CD4-positive, alpha-beta T cell treated with Interleukin-1 beta for 1 hour (primary cell): ENCODE measurements at places on chromosomes 6 and 20.

DNA sequence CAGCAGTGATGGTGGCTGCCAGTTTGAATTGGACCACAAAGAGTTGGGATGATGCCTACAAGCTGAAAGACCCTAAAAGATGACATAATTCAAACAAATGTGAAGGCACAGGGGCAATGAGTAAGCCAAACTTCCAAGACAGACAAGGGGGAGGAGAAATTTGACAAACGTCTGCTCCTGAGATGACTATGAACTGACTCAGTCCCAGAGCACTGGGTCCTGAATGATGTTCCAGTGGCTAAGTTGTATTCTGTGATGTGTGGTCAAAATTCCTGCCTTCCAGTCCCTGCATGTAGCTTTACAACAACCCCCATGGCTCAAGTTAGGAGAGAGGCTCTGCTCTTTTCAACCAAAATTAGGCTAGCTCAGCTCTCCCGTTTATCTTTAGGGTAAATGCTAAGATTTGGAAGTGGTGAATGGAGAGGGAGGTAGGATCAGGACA is 86.1 kb upstream of the SIRPA start:
- no peak for DNase-seq

DNA sequence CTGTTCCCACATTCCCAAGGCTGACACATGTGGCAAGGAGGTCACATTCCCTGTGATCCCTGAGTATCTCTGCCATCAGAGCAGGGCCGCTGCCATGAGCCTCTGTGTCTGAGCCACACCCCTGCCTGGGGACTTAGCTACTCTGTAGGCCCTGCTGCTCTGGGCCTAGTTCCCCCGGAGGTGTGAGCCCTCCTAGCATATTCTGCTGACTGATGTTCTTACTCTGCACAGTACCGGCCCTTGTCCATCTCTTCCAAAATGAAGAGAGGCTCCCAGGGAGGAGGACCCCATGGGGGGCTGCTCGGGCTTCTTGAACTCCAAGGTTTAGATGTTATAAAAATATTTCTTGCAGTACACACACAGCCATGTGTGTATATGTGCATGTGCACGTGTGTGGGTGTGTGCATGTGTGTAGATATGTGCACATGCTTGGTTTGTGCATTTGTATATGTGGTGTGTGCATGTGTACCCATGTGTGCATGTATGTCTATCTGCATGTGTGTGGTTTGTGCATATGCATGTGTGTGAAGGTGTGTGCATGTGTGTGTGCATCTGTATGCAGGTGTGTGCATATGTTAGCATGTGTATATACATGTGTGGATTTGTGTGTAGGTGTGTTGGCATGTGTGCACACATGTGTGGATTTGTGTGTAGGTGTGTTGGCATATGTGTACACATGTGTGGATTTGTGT is 101.2 kb downstream of the ERMARD start:
- DNase-seq, result no peak

- DNase-seq, result no peak
Observed at GRCh38 chr6:152292555-152292954, 344.6 kb downstream of the SYNE1 start.

- no peak for DNase-seq
Observed at GRCh38 chr6:124671324-124671723, 290.9 kb upstream of the RNF217 start.

DNA sequence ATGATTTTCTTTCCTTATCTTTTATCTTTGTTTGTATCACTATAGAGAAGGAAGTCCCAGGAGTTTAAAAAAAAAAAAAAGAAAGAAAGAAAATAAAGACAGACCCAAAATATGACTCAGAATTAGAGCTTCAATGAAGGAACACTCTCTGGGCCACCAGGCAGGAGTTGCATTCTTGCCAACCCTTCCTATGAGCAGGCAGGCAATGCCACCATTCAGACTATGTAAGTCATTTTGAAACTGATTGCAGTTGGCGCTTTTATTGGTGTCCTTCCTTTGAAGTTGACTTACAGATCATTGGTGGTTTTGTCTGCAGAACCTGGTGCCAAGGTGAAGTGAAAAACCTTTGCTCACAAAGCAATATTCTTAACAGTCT is 50.3 kb downstream of the MYB start:
- DNase-seq, result no peak

GRCh38 chr6:21005816-21006570 is 471.7 kb downstream of the CDKAL1 start:
- no peak for DNase-seq

DNA sequence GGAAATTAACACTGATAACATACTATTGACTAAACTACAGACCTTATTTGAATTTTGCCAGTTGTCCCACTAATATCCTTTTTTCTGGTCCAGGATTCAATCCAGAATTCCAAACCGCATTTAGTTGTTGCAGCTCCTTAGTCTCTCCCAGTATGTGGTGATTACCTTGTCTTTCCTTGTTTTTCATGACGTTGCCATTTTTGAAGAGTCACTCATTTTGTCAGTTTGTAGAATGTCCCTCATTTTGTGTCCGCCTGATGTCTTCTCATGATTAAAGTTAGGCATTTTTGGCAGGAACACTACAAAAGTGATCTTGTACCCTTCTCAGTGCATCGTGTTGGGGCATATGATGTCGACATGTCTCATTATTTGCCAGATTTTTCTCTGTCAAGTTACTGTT is 33.1 kb downstream of the DTD1 start:
- DNase-seq, result no peak

DNA sequence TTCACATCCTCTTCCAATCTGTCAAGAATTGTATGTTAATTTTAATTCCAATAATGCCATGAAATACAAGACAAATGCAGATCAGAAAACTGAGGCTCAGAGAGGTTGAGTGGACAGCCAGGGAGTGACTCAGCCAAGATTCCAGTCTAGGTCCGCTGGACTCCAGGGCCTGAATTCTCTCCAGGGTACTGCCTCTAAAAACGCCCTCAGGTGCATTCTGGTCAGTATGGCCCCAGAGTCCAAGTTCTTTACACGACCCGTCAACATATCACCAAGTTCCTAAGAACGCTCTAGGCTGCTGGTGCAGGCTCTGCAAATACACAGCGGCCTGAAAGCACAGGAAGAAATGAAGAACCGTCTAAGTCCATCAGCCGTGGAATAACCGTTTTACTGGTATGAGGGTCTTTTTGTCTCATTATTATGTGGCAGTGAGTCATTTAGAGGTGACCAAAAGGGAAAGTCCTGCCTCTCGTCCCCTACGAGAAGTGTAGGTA is 709 bp upstream of the ASXL1 start:
- no peak for DNase-seq

GRCh38 chr6:109239651-109240321 is 142.5 kb downstream of the CD164 start:
- DNase-seq, result no peak

DNA sequence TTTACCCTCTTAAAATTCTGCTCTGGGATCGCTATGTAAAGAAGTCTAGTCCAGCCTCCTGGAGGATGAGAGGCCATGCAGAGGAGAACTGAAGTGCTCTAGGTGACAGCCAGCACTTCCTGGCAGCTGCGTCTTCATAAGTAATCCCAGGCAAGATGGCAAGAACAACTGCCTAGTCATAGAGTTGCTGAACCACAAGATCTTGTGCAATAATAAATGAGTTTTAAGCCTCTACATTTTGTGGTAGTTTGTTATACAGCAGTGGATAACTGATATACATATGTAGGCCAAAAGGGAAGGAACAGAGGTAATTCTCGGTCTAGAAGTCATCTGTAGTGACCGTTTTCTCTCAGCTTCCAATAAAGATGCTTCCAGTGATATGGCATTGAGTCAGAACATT is 103.8 kb upstream of the FLRT3 start:
- no peak for DNase-seq

DNA sequence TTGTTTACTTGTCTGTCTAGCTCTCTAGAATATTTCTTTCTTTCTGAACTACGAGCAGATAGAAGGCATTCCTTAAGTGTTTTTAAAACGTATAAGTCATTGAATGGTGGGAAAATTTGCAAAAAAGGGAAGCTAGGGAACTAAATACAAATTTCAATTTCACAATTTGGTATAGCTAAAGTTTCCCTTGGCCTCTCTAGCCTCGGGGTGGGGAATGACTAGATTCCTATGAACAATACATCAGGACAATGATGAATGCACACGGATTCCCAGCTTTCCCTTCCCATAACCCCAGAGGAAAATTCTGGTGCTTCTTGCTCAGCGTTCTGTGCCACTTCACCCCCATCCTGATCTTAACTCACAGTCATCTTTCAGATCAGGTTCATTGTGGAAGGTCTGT is 113.3 kb upstream of the ASF1A start:
- DNase-seq, result no peak

DNA sequence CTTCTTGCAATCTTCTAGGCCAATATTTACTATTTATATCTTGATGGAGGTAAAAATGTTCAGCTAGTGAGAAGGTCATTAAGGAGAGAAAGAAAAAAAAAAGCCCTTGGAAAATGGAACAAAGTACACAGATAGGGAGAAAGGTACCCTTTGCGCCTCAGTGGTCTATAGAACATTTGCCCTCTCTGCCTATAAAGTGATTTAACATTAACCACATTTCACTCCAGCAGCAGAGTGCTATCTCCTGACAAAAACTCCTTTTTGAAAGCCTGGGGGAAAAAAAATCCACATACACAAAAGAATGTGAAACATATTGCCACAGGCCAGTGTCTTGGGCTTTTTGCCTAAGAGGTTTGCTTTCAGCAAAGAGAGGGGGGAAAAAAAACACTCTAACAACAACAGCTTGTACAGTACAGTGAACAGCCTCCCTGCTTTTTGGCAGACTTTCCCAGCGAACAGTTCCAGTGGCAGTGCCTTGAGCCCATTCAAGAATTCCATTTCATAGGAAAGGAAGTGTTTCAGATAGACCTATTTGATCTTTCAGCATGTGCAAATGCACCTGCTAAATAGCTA is 695 bp downstream of the ARHGAP18 start:
- no peak for DNase-seq

DNA sequence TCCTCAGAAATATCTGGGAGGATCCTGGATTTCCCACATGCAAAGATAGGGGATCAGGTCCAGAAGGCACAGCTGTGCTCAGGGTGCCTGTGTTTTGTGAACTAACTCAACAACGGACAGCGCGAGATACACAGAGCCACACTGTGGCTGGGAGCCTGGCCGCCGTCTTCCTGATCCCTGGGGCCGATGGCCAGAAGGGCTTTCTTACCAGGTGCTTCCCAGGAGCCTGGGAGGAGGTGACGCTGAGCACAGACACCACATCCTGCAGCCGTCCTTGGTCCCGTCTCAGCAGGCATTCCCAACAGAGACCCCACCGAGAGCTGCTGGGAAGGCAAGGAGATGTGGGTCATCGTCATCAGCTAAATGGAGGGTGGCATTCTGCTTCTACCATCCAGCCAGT is 144.6 kb upstream of the AFDN start:
- DNase-seq, result no peak

- DNase-seq, result peak; percentile 27
Observed at GRCh38 chr6:28488916-28489365, 26.7 kb downstream of the GPX6 start.

DNA sequence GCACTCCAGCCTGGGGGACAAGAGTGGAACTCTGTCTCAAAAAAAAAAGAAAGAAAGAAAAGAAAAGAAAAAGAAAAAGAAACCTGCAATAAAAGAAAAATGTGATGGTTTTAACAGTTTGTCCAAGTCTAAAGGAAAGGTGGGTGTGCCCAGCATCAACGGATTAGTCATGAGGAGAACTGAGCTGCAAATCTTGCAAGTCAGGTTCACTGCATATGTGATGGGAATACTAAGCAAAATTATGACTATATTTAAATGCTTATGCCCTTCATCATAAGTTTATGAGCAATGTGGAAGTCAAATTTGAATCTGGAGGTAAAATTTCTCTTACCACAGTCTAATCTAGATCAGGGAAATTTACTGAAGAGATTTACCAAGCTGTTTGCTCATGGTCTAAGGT is 13.1 kb upstream of the CDK19 start:
- DNase-seq, result no peak

DNA sequence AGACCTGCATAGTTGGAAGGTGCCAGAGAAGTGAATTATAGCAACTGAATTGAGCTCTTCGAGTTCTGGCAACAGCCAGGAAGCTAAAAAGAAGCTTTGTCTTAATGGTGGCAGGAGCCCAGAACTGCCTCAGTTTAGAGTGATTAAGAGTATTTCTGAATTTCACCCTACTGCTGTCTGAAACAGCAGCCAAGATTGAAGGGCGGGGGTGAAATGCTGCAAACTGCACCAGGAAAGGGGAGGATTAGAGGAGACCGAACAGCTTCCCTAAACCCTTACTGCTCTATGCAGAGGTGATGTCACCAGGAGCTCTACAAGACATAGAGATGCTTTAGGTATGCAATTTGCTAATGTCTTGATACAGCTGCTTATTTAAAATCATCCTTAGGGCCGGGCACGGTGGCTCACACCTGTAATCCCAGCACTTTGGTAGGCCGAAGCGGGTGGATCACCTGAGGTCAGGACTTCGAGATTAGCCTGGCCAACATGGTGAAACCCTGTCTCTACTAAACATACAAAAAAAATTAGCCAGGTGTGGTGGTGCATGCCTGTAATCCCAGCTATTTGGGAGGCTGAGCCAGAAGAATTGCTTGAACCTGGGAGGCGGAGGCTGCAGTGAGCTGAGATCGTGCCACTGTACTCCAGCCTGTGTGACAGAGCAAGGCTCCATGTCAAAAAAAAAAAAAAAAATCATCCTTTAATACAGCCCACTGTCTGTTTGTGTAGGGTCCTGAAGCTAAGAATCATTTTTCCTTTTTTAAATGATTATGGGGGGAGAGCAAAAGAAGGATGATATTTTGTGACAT is 91.7 kb upstream of the IYD start:
- DNase-seq, result no peak

DNA sequence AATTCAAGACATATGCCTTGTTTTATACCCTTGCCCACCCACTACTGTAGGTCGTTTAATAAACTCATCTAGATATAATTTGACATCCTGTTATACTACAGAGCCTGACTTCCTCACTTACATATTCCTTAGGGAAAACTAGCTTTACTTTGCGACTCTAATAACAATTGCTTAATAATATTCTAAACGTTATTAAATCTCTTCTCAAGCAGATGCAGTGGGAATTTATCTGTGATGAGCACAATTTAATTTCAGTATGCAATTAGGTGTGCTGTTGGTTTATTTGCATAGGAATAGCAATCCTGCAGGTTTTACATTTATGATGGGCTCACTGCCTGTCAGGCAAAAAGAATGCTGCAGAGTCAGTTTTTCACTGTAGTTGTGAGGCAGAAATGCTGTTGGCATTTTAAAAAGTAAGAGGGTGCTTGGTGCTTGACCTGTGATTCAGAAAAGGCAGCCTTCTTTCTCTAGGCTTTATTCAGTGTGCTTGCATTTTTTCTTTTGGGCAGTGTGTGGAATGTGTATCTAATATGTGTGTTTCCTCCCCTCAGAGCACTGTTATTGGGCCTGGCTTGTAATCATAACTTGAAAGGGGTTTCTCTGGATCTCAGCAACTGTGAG is 152.3 kb upstream of the SCGN start:
- no peak for DNase-seq

GRCh38 chr6:130944486-130944885 is 117.3 kb downstream of the SMLR1 start:
- DNase-seq, result no peak
